ENCODE measurements at places on chromosomes 2 and 18.
A peak's percentile ranks its signal among the peaks of the same experiment; 100 is the strongest.

DNA sequence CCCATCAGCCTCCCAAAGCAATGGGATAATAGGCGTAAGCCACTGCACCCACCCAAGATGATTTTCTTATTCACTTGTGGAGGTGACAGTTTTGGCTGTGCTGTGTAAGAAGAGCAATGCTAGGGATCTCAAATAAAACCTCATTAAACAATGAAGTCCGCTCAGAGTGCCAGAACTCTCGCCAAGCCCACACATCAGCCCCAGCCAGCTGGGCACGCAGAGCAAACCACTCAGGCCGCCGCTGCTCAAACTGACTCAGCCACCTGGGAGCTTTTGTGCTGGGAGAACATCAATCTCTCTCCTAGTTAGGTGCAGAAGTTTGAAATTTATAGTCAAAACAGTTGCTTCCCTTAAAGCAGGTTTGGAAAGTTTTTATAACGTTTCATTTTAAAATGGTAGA, 47.6 kb downstream of the RNF152 start:
- no peak for DNase-seq

DNA sequence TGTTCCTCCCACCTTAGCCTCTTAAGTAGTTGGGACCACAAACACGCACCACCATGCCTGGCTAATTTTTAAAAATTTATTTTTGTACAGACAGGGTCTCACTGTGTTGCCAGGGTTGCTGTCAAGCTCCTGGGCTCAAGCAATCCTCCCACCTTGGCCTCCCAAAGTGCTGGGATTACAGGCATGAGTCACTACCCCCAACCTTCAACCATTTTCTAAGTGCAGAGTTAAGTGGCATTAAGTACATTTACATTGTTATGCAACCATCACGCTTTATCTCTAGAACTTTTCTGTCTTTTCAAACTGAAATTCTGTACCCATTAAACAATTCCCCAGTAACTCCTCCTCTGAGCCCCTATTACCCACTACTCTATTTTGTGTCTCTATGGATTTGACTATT, 45.9 kb upstream of the AFF3 start:
- DNase-seq: no peak

DNA sequence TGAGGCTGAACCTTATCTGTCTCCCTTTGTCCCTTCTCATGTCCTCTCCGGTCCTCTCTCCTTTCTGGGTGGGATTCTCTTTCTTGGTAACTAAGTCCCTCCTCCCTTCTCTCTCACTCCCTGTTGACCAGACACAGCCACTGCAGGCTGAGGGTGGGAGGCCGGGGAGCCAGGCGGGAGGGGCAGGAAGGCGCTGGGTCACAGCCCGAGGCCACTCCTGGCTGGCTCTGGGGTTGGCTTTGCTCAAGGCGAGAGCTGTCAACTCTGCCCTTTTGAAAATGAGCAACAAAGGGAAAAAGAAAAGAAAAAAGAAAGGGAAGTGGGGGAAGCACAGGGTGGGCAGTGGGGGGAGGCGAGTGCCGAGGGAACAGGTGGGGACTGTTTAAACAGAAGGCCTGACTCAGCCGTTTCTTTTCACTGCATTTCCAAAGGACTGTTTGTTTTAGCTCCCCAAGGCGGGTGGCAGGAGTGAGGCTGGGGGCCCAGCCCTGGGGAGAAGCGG, 70.5 kb upstream of the IGFBP5 start:
- no peak for DNase-seq

DNA sequence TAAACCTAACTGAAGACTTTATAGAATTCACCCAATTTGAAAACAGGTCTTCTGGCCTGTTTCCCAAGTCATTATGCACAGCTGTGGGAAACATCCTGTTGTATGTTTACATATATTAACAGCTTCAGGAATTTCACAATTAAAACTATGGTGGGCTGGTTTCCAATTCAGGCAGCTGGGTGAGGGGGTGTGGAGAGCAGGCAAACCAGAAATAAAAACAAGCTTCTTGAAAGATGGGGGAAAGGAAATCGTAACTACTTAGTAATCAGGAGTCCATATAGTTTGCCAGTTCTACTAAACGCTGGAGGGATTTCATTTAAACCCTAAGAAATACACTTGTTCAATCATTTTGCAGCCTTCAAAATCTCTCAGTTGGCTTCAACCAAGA, 22.8 kb downstream of the ATP8B1 start:
- DNase-seq: peak; percentile 68

DNA sequence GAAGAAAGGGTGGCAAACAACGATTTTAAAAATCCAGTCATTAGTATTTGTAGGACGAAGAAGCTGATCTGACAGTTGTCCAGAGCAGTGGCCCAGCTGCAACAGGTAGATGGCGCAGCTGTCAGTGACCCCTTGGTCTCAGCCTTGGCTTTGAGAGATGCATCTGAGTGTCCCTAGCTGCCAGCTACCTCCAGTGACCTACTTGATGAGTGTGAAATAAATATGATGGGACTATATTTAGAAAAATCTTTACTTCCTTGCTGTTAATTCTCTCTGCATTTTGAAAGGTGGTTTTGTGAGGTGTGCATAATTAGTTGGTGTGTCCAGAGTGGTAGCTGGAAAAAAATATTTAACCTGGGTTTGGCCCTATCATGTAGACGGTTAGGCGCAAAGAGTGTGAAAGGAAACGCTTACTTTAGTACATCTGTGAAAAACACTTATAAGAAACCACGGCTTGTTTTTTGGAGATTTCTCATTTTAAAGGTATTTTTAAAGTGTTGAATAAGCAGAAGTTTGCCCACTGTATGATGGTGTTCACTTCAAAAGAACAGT, 963 bp downstream of the INPP1 start:
- DNase-seq: no peak

GRCh38 chr2:191582355-191582754, 95.6 kb upstream of the NABP1 start:
- DNase-seq: peak; percentile 85

- DNase-seq: no peak
These were observed 121.2 kb downstream of the SPP2 start for GRCh38 chr2:234171666-234172065.

GRCh38 chr2:20959252-20959651, 84.6 kb downstream of the APOB start:
- no peak for DNase-seq

DNA sequence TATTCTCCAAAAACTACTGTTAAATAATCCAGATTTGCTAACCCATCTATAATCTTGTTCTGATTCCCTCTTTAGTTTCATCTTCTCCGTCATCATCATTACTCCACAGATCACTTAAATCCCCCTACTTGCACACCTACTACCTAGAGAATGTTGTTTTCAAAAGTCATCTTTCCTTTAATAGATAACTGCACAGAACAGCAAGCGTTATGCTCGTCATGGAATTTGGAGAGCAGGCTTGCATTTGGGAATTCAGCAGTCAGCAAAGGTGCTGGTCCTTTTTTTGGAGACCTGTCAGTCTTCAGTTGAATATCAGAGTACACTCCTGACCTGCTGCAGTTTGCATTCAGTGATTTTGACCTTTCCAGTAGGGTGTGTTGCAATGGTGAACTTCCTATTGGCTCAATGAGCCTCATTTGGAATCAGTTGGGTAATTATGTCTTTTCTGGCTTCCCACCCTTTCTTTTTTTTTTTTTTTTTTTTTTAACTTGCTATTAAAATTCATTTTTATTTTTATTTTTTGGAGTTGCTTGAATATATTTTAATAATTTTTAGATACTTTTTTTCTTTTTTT, 110.6 kb downstream of the HNRNPLL start:
- DNase-seq: no peak

DNA sequence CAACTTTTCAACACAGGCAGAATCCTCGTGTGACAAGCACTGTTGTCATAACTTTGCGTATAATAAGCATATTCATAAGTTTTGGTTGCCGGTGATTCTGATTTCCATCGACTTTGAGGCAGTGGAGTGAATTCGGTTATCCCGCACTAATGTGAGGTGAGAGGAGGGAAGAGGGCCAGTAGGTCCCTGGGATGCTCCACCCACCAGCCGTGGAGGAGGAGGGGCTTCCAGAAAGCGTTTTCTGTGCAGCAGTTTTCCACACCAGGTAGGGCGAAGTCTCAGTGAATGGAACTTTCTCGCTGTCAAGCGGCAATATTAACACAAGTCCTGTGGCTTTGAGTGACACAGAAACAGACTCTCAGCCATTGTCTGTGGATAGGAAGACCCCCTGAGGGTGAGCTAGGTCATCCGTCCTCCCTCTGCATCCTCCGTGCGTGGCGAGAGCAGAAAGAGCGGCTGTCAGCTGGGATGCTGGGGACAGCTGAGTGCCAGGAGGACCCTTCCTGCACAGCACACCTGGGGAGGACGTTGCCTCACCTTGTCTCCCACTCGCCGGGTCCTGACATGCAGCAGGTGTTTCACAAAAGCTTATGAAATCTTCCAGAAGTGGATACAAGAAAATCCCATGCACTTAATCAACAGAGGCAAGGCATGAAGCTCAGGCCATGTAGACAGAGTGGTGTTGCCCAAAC, 67.5 kb downstream of the DCDC2C start:
- no peak for DNase-seq

- DNase-seq: no peak
These were observed 148.1 kb downstream of the BCL11A start for GRCh38 chr2:60405271-60405919.

- DNase-seq: no peak
These were observed at the start of gene APCDD1 for GRCh38 chr18:10453806-10454680. Gene APCDD1 (plus strand): TSS chr18:10454635. CDS start chr18:10454982, 347 bp downstream.

DNA sequence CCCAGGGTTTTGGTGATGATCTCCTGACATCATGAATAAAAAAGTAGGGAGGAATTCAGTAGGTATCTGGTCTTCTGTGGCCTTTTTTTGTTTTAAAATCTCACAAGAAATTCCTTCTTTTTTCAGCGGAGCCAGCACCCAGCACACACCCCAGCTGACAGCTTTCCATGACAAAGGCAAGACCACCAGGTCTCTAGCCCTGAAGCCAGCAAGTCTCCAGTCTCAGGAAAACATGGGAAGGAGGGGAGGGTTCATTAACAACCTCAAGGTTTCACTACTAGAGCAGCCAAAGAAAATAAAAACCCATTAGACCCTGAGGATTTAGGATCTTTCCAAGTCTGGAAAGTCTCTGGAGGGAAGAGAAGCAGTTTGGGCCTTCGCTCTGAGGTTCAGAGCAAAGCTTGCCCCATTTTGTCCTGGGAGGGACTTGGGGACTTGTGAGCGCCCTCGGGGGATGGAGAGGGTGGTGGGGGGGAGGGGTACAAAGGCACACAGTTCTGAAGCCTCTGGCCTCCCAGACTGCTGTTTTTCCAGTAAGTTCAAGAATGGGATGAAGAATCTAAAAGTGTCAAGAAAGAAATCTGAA, 9.0 kb downstream of the FOXI3 start:
- no peak for DNase-seq

DNA sequence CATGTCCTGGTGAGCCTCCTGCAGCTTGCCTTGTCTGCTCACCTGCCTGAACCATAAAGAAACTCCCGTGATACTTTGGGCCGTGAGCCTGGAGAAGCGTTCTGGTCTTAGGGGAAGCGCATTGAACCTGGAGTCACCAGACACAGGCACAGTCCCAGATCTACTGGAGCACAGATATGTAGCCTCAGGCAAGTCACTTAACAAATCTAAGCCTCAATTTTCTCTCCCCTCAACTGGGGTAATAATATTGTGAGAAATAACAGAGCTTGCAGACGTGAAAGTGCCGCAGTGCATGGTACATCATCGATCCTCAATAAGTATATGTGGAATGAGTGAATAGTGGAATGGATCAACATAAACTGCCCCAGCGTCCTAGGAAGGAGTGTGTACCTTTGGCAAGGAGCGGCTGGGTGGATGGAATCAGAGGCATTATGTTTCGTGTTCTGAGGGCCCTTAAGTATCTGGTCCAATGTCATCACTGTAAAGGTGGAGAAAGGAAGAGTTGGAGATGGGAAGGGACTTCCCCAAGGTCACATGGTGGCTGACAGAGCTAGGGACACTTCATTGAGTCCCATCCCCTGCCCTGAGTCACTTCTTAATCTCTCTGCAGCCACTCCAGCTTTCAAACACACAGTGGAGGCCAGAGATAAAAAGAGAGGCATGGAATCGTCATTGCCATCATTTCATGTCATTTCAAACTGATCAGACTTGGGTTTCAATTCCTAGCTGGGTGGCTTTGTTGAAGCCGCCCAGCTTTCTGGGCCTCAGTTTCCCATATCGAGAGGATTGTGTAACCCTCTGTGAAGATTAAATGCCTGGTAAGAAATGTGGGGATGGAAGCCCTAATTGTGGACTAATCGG, 172.4 kb downstream of the DDX1 start:
- DNase-seq: no peak

- DNase-seq: no peak
These were observed 435.1 kb upstream of the HS6ST1 start for GRCh38 chr2:128753800-128754199.

- DNase-seq: no peak
These were observed 286.5 kb downstream of the LPIN1 start for GRCh38 chr2:12032975-12033374.

- no peak for DNase-seq
These were observed 28.2 kb downstream of the TMEM182 start for GRCh38 chr2:102790091-102790455.

DNA sequence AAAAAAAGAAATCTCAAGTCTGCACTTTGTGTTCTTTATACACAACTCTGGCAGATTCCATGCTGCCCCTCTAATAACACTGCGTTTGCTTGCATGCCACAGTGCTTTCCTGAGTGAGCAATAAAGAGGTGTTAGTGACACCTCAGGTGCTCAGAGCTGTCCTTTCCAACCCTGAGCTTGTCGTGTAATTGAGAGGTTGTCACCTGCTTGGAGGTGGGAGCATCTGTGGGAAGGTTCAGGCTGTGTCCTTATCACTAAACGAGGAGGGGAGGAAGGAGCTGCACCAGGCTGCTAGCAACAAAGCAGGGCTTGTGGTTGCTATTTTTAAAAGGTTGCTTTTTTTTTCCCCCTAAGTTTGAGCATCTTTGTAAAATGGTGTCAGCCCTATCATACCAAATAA, 31.9 kb downstream of the APCDD1 start:
- DNase-seq: no peak

- DNase-seq: no peak
These were observed 6.0 kb downstream of the IRS1 start for GRCh38 chr2:226793646-226794045.

DNA sequence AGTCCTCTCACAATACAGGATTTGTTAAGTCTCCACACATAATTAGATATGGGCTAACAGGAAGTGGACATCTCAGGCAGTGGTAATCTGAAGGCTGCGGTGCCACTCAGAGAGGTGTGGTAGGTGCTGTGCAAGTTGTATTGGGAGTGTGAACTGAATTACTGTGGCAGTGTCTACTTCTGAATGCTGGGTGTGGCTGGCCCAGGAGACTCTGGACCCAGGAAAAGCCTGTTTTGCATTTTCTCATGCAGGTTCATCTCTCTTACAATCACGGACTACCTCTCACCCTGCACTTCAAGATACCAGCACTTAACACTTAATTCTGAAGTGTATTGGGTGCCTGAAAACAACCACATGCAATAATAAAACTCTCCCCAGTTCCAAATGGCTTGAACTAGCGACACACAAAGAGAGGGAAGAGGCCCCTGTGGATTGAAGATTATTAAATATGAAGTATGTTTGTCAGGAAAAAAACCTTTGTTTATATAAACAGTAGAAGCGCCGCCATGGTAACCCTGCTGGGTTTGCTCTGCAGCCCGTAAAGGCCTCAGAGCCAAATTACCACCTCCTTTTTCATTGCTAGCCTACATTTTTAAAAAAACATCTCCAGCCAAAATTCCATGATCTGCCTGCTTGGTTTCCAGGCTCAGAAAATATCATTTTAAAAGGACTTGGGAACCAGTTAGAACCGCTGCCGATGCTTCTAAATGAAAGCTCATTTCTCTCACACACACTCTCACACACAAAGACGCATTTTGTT, 77.5 kb downstream of the GFPT1 start:
- no peak for DNase-seq

GRCh38 chr18:34805103-34805877, 95.2 kb downstream of the DTNA start:
- DNase-seq: no peak

GRCh38 chr2:193517615-193518014, 1322.9 kb upstream of the TMEFF2 start:
- no peak for DNase-seq

Data from fibroblast of skin of left quadriceps (primary cell).